Sciatic nerve (tissue), 2 donors: ENCODE measurements at places on chromosomes 11 and 22. TPM values are rescaled to one million over a fixed set of nuclear protein-coding genes. Genes with fewer than 3 reads are reported as not detected.

- DNase-seq = peak; percentile 81
Observed at GRCh38 chr11:111417766-111418435, 38.8 kb upstream of the POU2AF1 start.

GRCh38 chr11:36240173-36240572 is 49.1 kb downstream of the COMMD9 start:
- no peak for DNase-seq

Gene CHRM1
- total RNA-seq = not detected

- DNase-seq = no peak
Observed at GRCh38 chr11:1087961-1088926, 13.6 kb downstream of the MUC2 start.

Gene FAM118A
- 44.9 TPM for total RNA-seq

DNA sequence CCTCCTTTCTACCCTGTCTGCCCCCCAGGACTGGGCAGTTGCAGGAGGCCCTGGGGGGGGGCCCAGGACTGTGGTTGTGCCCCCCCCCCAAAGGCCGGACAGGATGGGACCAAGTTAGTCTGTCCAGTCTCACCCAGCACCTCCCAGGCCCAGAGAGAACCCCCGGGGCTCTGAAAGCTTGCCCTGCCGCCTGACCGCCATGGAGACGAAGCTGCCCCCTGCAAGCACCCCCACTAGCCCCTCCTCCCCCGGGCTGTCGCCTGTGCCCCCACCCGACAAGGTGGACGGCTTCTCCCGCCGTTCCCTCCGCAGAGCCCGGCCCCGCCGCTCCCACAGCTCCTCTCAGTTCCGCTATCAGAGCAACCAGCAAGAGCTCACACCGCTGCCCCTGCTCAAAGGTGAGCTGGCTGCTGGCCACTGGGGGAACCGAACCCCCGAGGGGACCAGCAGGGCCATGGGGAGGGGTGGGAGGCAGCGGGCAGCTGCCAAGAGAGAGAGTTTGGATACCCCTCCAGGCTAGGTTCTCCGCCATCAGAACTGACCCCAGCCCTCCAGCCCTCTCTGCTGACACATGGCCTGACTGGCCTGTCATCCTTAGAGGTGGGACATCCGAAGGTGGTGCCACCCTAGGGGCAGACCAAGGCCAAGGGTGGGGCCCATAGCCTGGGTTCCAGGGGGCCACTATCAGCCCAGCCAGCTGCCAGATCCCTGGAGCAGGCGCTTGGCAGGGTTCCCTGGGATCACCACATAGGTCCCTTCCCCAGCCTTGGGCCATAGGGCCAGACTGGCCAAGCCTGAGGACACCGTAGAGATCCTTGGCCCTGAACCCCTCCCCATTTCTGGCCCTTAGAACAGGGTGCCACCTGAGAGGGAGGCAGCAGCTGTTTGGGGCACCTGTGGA is 1.3 kb downstream of the PPP2R5B start:
- no peak for DNase-seq

- DNase-seq = no peak
Observed at GRCh38 chr22:36335621-36336020, 52.1 kb downstream of the MYH9 start.

DNA sequence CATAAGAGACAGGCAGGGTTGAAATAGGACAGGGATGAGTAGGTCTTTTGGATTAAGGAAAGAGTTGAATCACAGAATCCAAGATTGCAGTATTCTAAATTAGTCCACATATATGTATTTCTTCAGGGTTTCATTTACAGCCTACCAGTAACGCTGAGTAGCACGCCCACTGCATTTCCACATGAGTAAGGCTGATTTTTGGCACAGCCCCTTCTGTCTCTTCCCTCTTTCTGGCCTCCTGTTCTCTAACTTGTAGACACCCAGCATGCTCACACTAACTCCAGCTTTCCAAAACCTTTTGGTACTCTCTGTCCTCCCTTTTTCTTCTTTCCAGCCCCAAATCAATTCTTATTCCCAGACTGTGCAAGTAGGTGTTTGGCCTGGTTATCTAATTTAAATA is 3.7 kb upstream of the SIK2 start:
- DNase-seq = no peak

Gene SCUBE2
- total RNA-seq = 8.8 TPM

DNA sequence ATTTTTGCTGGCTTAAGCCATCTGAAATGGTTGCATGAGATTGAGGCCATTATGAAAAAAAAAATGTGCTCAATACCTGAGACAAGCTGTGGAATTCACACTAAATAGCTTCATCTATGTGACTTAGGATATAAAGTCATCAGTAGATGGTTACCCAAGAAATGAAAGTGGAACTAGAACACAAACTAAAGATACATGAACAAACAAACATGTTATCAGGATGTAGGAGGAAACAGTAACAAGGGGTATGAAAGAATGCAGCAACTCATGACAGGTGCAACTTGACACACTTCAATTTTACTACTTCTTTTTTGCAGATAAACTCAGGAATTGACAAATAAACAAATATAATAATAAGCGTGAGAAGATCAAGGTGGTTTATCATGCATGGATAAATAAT is 155.0 kb downstream of the WT1 start:
- DNase-seq = no peak

DNA sequence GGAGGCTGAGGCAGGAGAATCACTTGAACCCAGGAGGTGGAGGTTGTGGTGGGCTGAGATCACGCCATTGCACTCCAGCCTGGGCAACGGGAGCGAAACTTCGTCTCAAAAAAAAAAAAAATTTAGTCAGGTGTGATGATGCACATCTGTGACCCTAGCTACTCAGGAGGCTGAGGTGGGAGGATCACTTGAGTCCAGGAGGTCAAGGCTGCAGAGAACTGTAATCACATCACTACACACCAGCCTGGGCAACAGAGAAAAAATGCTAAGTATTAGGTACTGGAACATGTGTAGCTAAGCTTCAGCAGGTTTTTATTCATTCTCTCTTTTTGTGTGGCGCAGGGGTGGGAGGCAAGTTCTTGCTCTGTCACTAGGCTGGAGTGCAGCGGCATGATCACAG is 64.2 kb upstream of the SLN start:
- DNase-seq = no peak

DNA sequence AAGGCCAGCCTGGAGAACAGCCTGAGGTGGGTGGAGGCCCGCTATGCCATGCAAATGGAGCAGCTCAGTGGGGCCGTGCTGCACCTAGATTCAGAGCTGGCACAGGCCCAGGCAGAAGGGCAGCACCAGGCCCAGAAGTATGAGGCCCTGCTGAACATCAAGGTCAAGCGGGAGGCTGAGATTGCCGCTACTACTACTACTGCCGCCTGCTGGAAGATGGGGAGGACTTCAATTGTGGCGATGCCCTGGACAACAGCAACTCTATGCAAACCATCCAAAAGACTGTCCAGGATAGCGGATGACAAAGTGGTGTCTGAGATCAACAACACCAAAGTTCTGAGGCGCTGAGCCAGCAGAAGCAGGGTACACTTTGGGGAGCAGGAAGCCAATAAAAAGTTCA is 3.1 kb upstream of the TMEM218 start:
- DNase-seq = no peak

DNA sequence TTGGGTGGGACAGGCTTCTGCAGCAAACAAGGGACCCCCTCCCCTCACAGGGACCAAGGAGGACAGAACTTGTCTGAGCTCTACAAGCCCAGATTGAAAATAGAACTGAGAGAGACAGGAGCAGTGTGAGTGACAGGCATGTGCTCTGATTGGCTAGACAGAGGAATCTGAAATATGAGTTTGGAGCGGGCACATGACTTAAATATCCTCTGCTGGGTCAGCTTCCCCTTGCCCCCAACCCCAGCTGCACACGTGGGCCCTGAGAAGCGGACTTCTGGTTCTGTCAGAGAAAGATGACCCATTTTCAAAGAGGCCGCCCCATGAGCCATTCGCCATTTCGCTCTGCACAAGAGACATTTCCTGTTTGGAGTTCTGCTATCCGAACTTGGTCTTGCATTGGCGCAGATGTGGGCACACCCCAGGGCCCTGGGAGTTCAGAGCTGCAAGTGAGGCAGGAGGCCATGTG is 5.3 kb downstream of the TUBA8 start:
- no peak for DNase-seq

DNA sequence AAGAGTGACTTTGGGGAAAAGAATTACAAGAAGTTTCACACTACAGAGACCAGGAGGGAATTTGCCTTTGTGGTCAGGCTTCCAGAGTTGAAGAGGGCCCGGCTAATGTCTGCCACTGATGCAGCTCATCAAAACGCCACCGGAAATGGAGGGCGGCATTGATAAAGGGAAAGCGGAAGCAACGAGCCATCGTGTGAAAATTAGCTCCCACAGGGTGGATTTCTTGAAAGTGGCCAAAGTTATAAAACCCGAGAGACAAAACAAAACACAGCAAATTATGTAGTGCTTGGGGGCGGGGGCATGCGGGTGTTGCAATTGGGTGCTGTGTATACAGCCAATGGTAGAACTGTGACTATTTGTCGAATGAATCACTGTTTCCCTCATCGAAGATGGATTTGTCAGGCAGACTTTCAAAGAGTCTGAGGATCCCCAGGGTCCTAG is 113.0 kb downstream of the ADAMTS15 start:
- no peak for DNase-seq

- no peak for DNase-seq
Observed at GRCh38 chr22:36701965-36702621, 1.5 kb downstream of the CACNG2 start.

Gene MMP8
- total RNA-seq = 2.3 TPM

GRCh38 chr11:82718307-82718706 is 15.4 kb downstream of the FAM181B start:
- DNase-seq = no peak

DNA sequence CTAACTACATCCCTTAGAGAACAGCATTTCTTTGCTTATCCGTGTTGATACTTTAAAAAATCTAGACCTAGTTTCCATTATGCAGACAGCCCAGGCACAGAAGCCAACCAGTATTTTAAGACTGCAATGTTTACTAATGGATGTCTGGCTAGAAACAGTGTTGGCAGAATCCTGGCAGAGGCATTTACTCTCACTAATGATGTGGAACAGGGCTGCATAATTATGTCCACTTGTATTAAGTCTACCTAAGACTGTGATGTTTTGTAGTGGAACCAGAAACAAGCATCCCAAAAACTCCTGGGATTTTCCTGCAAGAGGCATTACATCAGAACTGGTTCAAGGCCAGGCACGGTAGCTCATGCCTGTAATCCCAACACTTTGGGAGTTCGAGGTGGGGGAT is 50.2 kb upstream of the PICALM start:
- DNase-seq = no peak

Gene VEGFB
- total RNA-seq = 134 TPM

Gene RHOD
- total RNA-seq = 10.3 TPM

DNA sequence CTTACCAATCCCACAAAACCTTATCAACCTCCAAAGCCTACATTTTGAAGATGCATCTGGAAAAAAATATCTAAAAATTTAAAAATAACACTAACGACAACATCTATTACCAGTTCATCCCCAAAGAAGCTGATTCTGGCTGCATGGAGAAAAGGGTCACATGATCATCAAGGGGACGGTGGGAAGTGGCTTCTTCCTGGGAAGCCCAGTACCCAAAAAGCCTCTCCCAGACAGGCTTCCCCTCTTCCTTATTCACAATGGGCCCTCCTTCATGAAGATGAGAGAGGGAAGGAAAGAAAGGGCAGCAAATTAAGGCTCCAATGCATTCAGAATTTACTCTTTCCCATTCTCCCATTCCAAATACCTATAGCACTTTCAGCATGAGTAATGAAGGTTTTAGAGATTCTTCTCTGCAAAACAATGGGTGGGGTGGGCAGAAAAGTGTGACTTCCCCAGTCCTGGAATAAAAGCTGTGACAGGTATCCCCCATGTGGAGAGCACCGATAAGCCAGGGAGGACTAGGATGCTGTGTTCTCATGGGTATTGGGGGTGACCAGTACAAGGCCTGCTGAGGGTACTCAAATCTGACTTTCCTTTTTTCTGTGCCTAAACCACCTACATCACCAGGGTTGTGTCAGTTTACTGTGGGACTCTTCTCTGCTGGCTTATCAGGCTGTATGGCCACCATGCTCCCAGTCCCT is 88.2 kb downstream of the SIK3 start:
- no peak for DNase-seq

GRCh38 chr11:8023831-8024555 is 36.9 kb downstream of the EIF3F start:
- DNase-seq = no peak

DNA sequence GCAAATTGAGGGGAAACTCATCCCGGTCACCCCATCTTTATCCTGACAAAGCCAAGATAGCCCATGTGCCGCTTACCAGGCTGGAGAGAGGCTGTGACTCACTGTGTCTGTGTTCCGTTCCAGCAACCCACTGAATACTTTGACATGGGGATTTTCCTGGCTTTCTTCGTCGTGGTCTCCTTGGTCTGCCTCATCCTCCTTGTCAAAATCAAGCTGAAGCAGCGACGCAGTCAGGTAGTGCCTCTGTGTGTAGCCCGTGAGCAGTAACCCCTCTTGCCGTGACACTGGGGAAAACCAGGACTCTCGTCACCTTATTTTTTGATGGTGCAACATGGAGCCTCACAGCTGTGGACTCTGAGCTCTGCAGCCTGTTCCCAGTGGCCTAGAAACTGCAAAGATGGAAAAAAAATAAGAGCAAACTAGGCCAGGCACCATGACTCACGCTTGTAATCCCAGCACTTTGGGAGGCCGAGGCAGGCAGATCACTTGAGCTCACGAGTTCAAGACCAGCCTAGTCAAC is 16.9 kb downstream of the C22orf31 start:
- no peak for DNase-seq

Gene PAX6
- not detected for total RNA-seq

GRCh38 chr11:22194907-22195306 is 2.0 kb downstream of the ANO5 start:
- no peak for DNase-seq

Gene CDON
- 29.4 TPM for total RNA-seq

GRCh38 chr11:115333121-115333520 is 171.1 kb downstream of the CADM1 start:
- DNase-seq = no peak

DNA sequence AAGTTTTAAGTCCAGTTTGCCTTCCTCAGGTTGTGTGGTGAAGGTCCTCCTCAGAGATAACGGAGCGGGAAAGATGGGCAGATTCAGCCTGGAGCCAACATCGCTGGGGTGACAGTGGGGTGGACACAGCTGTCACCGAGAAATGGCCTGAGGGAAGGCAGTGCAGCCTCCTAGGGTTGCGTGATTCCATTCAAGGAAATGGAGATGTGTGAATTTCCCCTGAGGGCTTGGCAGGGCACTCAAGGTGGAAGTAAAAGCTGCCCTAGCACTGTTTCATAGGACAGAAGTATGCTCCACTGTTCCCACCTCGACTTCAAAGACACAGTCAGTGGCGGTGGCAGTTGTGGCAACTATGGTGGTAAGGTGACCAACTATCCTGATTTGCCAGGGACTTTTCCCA is 15.4 kb upstream of the CAT start:
- DNase-seq = no peak
